ENCODE measurements at places on chromosomes 7 and 10.

DNA sequence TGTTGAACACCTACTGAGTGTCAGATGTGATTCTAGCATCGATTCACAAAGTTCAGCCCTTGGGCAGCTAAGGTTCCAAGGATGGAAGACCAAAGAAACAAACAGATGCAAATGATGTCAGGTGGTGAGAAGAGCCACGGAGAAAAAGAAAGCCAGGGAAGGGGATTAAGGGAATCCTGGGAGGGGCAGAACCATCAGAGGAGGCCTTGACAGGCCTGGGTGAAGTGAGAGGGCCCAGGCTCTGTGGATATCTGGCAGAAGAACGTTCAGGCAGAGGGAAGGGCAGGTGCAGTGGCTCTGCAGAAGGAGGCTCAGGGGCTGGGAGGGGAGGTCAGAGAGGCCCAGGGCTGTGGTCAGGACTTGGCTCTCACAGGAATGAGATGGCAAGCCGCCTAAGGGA lies 90.4 kb downstream of the C10orf105 start:
- DNase-seq = no peak

- no peak for DNase-seq
Observed at GRCh38 chr7:148626828-148627227, 36.3 kb downstream of the C7orf33 start.

DNA sequence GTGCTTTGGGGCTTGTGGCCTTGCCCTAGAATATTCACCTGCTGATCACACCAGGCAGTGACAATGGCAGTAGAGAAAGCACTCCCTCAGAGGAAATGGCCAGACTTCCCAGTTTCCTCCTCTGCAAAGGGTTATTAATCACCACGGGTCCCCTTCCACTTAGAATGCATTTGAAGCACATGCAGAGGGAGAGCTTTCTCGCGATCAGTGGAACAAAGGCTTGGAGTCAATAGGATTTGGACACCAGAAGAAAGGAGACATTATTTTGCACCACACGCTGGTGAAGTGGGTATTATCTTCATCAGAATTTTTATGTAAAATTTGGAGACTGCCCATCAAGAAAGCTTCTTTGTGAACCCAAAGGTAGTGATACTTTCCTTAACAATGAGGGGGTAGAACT lies 35.4 kb upstream of the INHBA start:
- DNase-seq = no peak

- no peak for DNase-seq
Observed at GRCh38 chr7:158827411-158828132, 1.7 kb downstream of the ESYT2 start.

DNA sequence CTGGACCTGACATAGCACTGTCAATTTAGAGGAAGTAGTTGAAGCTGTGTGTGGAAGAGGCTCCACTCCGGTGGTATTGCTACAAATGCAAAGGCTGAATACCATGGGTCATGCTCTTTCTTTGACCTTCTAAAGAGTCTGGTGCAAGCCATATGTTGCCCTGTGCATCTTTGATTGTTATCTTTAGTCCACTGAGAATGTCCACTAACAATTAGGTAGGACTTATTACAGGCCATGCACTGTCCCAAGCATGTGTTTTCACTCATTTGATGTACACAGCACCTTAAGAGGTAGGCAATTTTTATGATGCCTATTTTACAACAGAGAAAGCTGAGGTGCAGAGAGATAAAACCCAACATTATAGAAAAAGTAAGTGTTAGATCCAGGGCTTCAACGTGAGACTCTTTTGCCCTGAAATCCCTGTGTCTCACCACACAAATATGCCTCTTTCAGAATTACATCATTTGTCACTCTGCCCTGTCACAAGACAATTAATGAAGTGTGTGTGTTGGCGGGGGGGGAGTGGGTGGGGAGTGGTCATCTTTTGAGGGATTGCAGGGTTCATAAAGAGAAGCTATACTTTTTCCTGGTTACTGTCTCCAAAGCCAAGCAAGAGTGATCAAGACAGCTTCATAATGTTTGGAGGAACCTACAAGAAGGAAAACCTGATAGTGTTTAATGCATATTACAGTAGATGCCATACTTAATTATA lies 637.6 kb upstream of the IGFBP3 start:
- no peak for DNase-seq

DNA sequence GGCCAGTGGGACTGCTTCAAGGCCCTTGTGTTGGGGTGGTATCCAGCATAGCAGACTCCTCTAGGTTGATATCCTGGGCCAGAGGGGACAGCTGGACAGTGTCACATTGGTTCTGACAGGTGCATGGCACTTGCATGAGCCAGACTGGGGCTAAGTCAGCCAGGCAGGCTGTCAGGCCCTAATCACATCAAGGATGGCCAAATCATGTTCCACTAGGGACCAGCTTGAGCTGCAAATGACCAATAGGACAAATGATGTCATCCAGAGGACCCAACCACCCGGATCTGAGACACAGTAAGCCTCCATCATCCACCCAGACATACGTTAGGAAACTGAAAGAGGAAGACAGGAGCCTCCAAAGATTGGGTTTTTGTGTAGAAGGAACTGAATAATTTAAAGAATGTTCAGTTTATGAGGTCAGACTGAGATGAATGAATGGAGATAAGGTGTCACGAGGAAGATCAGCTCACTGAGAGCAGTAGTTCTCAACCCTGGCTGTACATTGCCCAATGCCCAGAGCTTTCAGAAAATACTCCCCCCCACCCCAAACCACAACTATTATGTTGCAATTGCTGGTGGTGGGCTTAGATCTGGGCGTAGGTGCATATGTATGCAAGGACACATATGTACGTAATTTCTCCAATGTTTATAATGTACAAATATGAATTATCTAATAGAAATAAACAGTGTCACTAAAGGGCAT lies 75.2 kb upstream of the INHBA start:
- no peak for DNase-seq

- peak; percentile 87 for DNase-seq
Observed at GRCh38 chr10:80165173-80165572, 32.6 kb downstream of the PLAC9 start.

- no peak for DNase-seq
Observed at GRCh38 chr10:131056781-131057180, 254.7 kb downstream of the TCERG1L start.

DNA sequence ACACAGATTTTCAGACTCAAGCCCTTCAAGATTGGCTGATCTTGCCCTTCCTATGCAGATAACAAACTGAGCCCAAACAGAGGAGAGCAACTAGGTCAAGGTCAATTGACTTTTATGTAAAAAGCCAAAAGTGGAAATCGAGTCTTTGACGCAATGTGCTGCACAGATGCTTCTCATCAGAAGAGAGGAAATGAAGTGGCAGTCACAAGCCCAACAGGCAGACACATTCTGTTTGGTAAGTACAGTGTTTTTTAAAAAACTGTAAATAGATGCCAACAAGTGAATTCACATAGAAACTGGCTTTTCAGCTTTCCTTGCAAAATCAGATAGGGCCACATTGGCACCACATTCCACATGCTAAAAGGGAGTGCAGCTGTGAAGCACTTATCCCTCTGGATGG lies 606.6 kb downstream of the KCNMA1 start:
- no peak for DNase-seq

DNA sequence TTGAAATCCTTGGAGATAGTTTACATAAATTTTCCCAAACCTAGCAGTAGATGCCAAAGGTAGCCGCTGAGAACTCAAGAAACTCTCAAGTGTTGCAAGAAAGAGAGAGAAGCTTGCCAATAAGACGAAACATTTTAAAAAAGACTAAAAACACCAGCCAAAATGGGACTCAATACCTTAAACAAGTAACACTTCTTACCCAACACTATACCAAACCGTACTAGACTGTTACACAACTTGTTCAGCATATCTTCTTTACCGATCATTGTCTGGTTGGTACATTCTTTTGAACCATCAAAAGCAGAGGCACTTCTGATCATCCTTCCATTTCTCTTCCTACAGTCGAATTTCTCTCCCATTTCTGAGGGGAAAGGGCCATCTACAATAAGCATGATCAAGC lies 4.8 kb upstream of the PTPN12 start:
- DNase-seq = no peak

DNA sequence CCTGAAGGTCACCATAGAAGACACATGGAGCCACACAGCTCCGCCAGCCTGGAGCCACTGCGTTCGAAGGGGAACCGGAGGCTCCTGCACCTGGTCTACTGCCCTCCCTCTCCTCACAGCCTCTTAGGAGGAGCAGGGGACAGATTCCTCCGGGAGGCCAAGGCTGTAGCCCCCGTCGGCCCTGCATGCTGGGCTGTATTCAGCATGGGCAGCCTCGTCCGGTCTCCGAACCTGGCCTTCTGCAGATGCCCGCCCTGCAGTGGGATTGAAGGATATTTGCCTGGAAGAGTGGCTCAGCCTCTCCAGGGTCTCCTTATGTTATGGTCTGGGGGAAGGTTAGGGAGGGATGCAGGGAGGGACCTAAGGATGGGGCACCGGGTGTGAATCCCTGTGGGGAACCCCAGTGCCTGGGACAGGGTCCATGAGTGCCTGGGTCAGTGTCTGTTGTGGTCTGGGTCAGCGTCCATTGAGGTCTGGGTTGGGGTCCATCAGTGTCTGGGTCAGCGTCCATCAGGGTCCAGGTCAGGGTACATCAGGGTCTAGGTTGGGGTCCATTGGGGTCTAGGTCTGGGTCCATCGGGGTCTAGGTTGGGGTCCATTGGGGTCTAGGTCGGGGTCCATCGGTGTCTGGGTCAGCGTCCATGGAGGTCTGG lies 13.0 kb upstream of the SCART1 start:
- DNase-seq = no peak

GRCh38 chr7:96304573-96304972 lies 17.3 kb downstream of the SLC25A13 start:
- peak; percentile 43 for DNase-seq

- no peak for DNase-seq
Observed at GRCh38 chr10:114328441-114328812, 75.9 kb downstream of the AFAP1L2 start.

GRCh38 chr7:150665896-150666295 lies 19.6 kb upstream of the GIMAP2 start:
- DNase-seq = no peak

GRCh38 chr10:123911866-123912265 lies 20.3 kb upstream of the CPXM2 start:
- DNase-seq = no peak

- no peak for DNase-seq
Observed at GRCh38 chr10:108496106-108496505, 1331.6 kb upstream of the SORCS1 start.

GRCh38 chr7:30787486-30787885 lies 16.3 kb downstream of the MINDY4 start:
- DNase-seq = no peak

DNA sequence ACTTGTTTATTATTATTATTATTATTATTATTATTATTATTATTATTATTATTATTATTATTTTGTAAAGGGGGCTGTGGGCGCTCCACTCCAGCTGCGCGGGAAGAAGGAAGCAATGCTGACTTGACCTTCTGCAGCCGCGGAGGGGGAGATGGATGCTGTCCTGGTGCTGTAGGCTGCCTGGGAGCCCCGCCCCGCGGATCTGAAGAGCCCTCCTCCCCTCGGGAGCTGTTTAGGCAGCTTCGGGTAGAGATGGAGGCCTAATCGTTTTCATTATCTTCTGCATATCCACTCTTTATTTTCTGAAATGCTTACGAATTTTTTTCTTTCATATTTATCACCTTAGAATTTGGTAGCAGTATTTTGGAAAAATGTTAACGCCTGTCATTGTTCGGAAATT lies 101.2 kb upstream of the KLF6 start:
- no peak for DNase-seq

DNA sequence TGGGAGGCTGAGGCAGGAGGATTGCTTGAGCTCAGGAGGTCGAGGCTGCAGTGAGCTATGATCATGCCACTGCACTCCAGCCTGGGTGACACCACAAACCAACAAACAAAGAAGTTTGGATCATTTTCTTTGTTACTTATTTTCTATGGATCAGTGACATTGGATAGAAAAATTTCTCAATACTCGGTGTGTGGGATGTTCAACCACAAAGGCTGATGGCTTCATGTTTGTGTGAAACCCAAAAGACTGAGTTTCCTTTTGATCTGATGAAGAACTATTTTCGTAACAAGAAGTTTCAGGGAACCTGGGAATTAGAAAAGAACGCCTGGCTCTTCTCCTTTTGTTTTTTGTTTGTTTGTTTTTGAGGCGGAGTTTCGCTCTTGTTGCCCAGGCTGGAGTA lies 104.0 kb downstream of the HOXA1 start:
- DNase-seq = no peak

GRCh38 chr7:120218712-120219111 lies 54.3 kb upstream of the KCND2 start:
- no peak for DNase-seq

DNA sequence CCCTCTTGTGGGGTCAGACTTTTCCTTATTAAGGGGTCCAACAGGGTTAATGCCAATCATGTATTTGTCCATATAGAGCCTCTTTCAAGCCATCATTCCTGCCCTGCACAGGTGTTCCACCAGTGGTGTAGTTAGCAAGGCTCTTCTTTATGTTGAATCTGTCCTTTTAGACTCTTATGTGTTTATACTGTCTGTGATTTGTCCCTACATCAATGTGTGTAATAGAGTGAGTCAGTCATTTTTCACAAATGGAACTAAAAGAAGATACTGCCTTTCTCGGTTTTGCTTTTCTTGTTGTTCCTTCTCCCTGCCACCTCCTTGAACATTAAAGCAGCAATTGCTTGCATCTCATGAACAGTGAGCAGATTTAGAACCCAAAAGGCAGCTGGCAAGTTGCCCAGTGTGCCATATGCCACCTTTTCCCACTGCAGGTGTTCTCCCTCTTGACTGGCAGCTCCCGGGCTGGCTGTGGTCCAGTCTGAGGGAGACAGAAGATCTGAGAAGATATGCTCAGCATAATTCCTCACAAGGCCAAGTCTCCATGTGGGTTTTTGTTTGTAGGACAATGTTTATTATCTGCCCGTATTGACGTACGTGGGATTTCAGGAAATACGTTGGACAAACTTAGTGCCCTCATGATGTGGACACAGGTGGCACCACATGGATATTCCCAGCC lies 154.1 kb downstream of the LHFPL3 start:
- no peak for DNase-seq

DNA sequence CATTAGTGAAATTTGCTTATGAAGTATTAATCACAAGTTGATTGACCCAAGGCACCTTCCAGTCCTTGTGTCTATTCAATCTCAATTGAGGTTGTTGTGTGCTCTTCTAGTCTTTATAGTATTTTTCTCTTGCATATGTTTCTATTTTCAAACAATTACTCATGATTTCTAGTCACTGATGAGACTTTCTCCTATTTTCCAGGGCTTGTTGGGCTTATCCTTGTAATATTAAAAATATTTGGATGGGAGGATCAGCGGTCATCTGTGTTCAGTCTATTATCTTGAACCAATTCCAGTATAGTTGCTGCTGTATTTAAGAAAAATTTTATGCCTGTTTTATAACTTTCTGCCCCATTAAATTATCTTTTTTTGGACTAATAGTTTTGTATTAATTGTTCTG lies 154.4 kb downstream of the PTEN start:
- DNase-seq = no peak

- DNase-seq = no peak
Observed at GRCh38 chr10:24449769-24450310, 240.9 kb downstream of the KIAA1217 start.

- DNase-seq = no peak
Observed at GRCh38 chr7:40303996-40304395, 169.2 kb downstream of the SUGCT start.

All from RWPE1 (cell line).